Hippocampal formation (tissue), 2 donors: ENCODE measurements at places on chromosomes 7 and 10.

DNA sequence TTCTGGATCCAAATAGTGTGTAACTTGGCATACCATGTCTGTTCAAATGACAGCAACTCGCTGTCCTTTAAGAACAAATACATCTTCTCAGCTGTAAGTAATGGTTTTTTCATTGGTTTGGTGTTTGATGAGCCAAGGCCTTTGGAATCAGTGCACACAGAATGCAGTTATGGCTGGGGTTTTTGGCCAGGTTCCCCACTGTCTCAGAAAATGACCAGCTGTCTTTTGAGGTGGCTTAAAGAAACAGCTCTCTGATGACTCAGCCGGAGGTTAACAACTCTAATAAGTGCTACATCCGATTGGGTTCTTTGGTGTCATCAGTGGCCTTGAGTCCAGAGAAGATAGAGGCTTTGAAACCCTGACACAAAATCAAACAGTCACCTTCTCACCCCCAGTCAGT lies 688.4 kb downstream of the REEP3 start:
- DNase-seq: no peak

DNA sequence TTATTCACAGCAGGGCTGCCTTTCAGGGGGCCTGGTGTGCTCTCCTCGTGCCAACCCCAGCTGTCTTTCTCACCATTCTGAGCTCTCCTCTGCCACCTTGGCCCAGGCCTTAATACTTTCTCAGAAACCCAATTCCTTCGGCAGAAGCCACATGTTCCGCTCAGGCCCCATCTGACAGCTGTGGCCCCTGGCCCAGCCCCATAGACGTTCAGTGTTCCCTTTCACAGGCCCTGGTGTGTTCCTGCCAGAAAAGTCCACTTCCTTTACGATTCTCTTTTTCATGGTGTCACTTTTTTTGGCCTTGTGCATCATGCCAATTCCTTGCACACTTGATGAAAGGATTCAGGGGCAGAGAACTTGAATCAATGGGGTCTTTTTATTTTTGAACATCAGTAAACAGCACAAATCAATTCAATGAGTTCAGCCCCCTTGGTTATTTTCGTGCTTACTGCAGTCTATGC lies 15.9 kb upstream of the GPNMB start:
- peak; percentile 47 for DNase-seq

- no peak for DNase-seq
Measured at GRCh38 chr7:28847681-28848080, 110.4 kb downstream of the TRIL start.

- DNase-seq: no peak
Measured at GRCh38 chr7:5394264-5395105, 29.1 kb downstream of the TNRC18 start.

GRCh38 chr10:100037758-100038315 lies 28.1 kb upstream of the DNMBP start:
- DNase-seq: no peak

- DNase-seq: no peak
Measured at GRCh38 chr7:70975754-70976153, 156.2 kb upstream of the GALNT17 start.
